ENCODE measurements at places on chromosomes 1 and 21. TPM values are rescaled to one million over a fixed set of nuclear protein-coding genes. Genes with fewer than 3 reads are reported as not detected.

- DNase-seq, result no peak
Observed at GRCh38 chr1:27807385-27807784, 23.2 kb upstream of the PPP1R8 start.

- no peak for DNase-seq
Observed at GRCh38 chr1:25619101-25619890, 2.7 kb downstream of the MAN1C1 start.

The RAB3B gene
- polyA plus RNA-seq, result 6.5 TPM

GRCh38 chr1:235468970-235469369, 35.3 kb downstream of the B3GALNT2 start:
- DNase-seq, result no peak

DNA sequence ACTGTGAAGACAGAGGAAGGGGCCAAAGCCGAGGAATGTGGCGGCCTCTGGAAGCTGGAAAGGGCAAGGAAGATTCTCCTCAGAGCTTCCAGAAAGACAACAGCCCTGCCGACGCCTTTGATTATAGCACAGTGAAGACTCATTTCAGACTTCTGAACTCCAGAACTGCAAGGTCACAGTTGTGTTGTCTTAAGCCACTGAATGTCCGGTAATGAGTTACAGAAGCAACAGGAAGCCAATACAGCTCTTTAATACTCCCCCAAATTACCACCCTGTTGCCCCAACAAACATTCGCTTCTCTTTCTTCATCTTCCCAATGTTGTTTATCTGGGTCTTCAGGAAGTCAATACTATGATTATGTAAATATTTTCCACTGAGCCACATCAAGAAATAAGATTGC, 44.0 kb downstream of the ETS2 start:
- DNase-seq, result peak; percentile 67

- peak; percentile 54 for DNase-seq
Observed at GRCh38 chr1:241998412-241998921, 431 bp downstream of the MAP1LC3C start.

GRCh38 chr1:63888984-63889383, 115.2 kb downstream of the ROR1 start:
- no peak for DNase-seq

The KCNA3 gene
- polyA plus RNA-seq, result 0.15 TPM

DNA sequence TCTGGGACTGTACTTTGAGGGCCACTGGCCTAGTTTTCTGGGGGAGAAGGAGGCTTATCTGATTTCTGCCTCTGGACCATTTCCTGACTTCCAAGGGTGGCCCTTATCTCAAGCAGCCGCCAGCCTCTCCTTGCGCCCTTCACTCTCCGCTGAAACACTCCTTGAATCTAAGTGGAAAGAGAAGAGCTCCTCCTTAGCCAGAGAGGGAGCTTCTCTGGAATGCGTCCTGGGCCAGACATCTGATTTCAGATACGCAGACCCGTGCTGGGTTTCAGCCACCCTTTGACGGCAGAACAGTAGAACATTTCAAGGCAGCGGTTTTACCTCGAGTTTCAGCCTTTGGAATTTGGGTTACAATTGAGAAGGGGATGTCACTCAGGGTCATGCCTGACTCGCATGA, 308.0 kb downstream of the CAMTA1 start:
- DNase-seq, result no peak

GRCh38 chr1:50421366-50421748, 1.9 kb downstream of the DMRTA2 start:
- no peak for DNase-seq

DNA sequence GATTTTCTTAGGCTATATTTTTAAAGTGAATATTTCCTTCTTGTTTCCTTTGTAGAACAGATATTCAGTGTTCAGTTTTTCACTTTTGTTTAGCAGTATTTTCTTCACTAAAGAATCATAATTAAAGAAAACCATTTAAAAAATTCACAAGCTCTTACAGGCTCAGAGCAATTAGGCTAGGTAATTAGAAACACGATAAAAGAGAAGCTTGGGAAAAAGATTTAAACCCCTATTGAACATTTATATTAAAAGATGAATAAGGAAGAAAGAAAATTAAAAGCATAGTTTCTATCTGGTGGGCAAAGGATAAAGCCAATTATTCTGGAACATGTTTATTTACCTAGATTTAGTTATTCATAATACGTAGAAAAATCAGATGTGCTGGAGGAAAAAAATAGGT, 942.6 kb downstream of the PLA2G4A start:
- DNase-seq, result no peak

- DNase-seq, result no peak
Observed at GRCh38 chr1:172239901-172240300, 180.6 kb upstream of the C1orf105 start.
